ENCODE measurements at places on chromosomes 1 and 21.
A peak's percentile ranks its signal among the peaks of the same experiment; 100 is the strongest.

- DNase-seq, result peak; percentile 58
These were observed 210.9 kb upstream of the GALNT2 start for GRCh38 chr1:229856009-229856650.

- no peak for DNase-seq
These were observed 136.2 kb upstream of the RUNX3 start for GRCh38 chr1:25066256-25066655.

- DNase-seq, result peak; percentile 60
These were observed 37.9 kb upstream of the EDEM3 start for GRCh38 chr1:184792450-184792969.

- no peak for DNase-seq
These were observed 189.1 kb upstream of the C1orf87 start for GRCh38 chr1:60262701-60263100.

DNA sequence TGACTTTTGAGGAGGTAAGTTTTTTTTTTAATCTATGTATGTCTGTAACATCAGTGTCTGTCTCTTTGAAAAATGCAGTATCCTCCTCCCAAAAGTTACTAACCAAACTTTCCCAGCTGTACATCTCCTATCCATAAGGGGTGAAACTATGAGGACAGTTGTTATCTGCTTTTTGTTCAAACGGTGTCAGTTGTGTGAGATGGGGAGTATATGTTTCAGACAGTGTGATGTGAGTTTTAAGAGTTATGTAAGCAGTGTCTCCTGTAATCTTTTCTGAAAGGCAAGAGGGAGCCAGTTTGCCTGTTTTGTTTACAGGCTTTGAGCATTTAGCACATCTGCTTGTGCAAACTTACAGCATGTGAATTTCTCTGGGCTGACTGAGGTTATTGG is 34.8 kb upstream of the CACYBP start:
- no peak for DNase-seq

GRCh38 chr21:44424608-44425306 is 30.6 kb upstream of the LRRC3 start:
- no peak for DNase-seq

GRCh38 chr1:26155370-26156284 is 3.3 kb upstream of the FAM110D start:
- DNase-seq, result no peak

- no peak for DNase-seq
These were observed 28.8 kb downstream of the PLEKHO1 start for GRCh38 chr1:150178548-150178947.
